ENCODE measurements at places on chromosomes 6 and 20. TPM values are rescaled to one million over a fixed set of nuclear protein-coding genes. Genes with fewer than 3 reads are reported as not detected.

DNA sequence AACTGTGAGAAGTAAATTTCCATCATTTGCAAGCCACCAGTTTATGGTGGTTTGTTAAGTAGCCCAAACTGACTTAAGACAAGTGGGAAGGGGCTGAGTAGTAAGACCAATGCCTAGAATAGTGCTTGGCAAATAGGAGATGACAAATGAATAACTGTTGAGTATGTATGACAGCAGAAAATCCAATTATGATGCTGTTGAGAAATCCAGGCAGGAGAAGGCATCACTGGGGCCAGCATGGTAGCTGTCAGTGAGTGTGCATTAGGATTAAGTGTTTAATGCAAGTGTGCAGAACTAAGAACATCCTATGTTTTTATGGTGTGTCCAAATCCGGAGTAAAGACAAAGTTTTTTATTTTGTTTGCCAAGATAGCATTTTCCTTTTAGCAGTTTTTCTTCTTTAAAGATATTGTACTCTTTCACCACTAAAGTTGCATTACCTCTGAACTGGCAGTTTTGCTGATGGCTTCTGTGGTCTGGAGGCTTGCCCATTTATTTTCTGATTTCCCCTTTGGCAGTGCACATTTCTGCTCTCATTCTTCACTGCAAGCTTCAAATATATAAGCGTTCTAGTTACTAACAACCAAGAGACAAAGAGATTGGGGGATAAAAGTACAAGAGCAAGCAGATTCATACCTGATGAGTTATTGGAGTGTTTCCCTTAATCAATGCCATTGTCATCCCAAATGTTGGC lies 289.7 kb downstream of the KCNQ5 start:
- H3K4me3 ChIP-seq, result no peak overlapping the region
- DNase-seq, result no peak
- H3K36me3 ChIP-seq, result no peaks in the 10 kb centered on the region
- no peaks in the 10 kb centered on the region for H3K27me3 ChIP-seq
- no peaks in the 10 kb centered on the region for H3K4me1 ChIP-seq

GRCh38 chr6:131765081-131765803 lies 42.6 kb upstream of the ENPP1 start:
- DNase-seq, result no peak
- H3K4me1 ChIP-seq, result peaks cover 10% of the 10 kb centered on the region
- H3K27me3 ChIP-seq, result no peaks in the 10 kb centered on the region
- H3K4me3 ChIP-seq, result no peak overlapping the region
- H3K36me3 ChIP-seq, result no peaks in the 10 kb centered on the region
- no peak overlapping the region for H3K27ac ChIP-seq

GRCh38 chr6:42446996-42447395 lies 4.7 kb downstream of the TRERF1 start:
- no peaks in the 10 kb centered on the region for H3K4me1 ChIP-seq
- H3K36me3 ChIP-seq, result no peaks in the 10 kb centered on the region
- no peak overlapping the region for H3K4me3 ChIP-seq
- no peaks in the 10 kb centered on the region for H3K27me3 ChIP-seq
- no peak overlapping the region for H3K27ac ChIP-seq
- no peak for DNase-seq

Gene SYNDIG1
- not detected for total RNA-seq

DNA sequence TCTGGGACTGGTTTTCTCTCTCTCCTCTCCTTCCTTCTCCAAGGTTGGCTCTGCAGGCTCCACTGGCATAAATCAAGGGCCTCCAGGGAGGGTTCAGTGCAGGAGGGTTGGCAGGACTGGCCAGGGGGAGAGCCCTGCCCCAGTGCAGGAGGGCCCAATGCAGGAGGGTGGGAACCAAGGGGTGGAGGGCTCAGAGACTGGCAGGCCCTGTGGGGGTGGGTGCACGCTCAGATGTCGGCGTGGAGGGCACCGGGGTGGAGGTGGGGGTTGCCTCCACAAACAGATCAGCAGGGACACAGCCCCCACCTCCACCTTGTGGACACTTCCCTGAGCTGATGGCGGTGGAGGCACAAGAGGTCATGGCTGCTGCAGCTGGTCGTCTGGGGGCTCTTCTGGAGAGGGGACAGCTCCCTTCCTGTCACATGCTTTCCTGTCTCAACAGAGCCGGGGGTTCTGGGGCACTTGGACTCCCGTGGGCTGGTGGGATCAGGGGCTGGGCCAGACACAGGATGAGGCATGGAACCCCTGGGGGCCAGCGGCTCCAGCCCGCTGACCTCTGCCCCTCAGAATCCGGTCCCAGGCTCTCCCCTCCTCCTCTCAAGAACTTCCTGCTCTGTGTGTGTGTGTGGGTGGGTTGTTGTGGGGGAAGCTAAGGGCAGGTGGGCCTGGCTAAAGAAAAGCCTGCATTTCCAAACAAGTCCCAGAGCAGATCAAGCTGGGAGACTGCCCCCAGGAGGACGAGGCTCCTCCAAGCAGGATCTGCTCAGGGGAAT lies 2.7 kb upstream of the ABHD16B start:
- no peak overlapping the region for H3K27ac ChIP-seq
- no peaks in the 10 kb centered on the region for H3K36me3 ChIP-seq
- peaks cover 5% of the 10 kb centered on the region for H3K4me1 ChIP-seq
- H3K27me3 ChIP-seq, result no peaks in the 10 kb centered on the region

GRCh38 chr6:37021356-37022129 lies 16.1 kb downstream of the FGD2 start:
- no peak for DNase-seq
- no peaks in the 10 kb centered on the region for H3K36me3 ChIP-seq
- no peaks in the 10 kb centered on the region for H3K27me3 ChIP-seq

DNA sequence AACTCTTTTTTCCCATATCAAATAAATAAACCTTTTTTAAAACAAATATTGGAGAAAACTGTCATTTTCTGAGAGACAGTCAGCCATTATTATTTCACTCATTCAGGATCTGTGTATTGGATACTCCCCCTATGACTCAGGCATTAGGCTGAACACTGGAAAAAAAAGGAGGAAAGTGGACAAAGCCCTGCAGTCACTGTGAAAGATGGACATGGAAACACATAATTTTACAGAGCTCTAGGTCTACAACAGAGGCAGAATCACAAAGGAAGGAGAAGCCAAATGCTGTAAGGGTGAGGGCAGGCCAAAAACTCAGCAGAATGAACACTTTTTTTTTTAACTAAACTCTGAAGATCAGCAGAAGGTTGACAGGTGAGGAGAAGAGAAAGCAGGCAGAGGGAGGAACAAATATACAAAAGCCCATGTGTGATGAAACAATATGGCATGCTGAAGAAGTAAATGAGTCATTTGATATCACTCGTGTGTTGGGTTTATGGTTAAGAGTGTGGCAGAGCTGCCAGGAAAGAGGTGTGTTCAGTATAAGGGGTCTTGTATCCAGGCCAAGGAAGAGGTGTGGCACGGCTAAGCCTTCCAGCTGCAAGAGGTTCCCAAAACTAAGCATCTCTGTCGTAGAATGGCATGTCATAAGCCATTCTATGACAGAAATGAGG lies 39.1 kb downstream of the EPB41L2 start:
- no peak overlapping the region for H3K27ac ChIP-seq
- DNase-seq, result no peak
- H3K27me3 ChIP-seq, result no peaks in the 10 kb centered on the region
- H3K4me3 ChIP-seq, result no peak overlapping the region
- H3K4me1 ChIP-seq, result no peaks in the 10 kb centered on the region
- no peaks in the 10 kb centered on the region for H3K36me3 ChIP-seq

GRCh38 chr20:34062570-34063482 lies 49.2 kb downstream of the EIF2S2 start:
- no peaks in the 10 kb centered on the region for H3K4me1 ChIP-seq
- no peaks in the 10 kb centered on the region for H3K27me3 ChIP-seq
- no peak overlapping the region for H3K4me3 ChIP-seq
- no peaks in the 10 kb centered on the region for H3K36me3 ChIP-seq
- H3K27ac ChIP-seq, result no peak overlapping the region
- DNase-seq, result no peak

Gene TCF19
- 0.42 TPM for total RNA-seq

- H3K4me1 ChIP-seq, result no peaks in the 10 kb centered on the region
- no peak overlapping the region for H3K4me3 ChIP-seq
- H3K27me3 ChIP-seq, result no peaks in the 10 kb centered on the region
- no peak for DNase-seq
Measured at GRCh38 chr6:150443621-150444020, 74.8 kb downstream of the IYD start.

- H3K27me3 ChIP-seq, result no peaks in the 10 kb centered on the region
- no peak for DNase-seq
- no peaks in the 10 kb centered on the region for H3K36me3 ChIP-seq
Measured at GRCh38 chr20:46721476-46721875, 12.0 kb downstream of the SLC2A10 start.

Gene NR2E1
- total RNA-seq, result not detected

DNA sequence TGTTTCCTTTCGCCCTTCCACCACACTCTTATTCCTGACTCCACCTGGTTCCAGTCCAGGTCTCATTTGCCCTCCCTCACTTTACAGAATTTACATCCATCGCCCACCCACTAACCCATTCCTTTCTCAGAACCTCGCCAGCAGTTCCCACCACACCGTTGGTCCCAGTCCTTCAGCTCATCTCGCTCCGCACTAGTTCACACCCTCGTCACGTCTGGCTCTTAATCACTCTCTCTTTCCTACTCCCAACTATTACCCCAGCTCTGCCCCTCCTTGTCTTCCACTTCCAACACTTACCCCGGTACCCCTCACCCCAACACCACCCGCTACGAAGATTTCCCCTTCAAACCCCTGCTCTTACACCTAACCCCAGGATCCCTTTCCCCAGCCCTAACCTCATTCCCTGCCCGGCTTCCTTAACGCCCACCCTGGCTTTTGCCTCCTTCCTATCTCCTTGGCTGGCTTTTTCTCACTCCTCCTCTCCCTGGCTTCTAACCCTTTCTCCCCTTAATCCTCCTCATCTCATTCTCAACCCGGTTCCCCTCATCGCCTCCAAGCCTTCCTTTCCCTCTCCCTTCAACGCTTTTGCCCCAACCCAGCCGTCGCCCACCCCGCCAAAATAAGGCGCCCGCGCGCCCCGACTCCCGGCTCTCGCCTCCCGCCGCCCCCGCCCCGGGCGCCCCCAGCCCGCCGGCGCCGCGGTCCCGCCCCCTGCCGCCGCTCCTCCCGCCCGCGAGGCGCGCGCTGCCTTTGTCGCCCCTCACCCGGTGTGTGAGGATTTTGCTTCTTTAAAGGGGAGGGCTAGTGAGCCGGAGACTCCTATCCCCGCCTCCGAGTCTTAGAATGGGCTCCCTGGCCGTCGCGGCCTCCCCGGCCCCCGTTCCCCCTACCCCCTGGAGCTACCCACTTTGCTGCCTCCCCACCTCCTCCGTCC lies 542 bp downstream of the USP49 start:
- H3K36me3 ChIP-seq, result no peaks in the 10 kb centered on the region
- peaks cover 7% of the 10 kb centered on the region for H3K4me1 ChIP-seq
- H3K27ac ChIP-seq, result no peak overlapping the region
- no peaks in the 10 kb centered on the region for H3K27me3 ChIP-seq

Gene HEY2
- 2.3 TPM for total RNA-seq

DNA sequence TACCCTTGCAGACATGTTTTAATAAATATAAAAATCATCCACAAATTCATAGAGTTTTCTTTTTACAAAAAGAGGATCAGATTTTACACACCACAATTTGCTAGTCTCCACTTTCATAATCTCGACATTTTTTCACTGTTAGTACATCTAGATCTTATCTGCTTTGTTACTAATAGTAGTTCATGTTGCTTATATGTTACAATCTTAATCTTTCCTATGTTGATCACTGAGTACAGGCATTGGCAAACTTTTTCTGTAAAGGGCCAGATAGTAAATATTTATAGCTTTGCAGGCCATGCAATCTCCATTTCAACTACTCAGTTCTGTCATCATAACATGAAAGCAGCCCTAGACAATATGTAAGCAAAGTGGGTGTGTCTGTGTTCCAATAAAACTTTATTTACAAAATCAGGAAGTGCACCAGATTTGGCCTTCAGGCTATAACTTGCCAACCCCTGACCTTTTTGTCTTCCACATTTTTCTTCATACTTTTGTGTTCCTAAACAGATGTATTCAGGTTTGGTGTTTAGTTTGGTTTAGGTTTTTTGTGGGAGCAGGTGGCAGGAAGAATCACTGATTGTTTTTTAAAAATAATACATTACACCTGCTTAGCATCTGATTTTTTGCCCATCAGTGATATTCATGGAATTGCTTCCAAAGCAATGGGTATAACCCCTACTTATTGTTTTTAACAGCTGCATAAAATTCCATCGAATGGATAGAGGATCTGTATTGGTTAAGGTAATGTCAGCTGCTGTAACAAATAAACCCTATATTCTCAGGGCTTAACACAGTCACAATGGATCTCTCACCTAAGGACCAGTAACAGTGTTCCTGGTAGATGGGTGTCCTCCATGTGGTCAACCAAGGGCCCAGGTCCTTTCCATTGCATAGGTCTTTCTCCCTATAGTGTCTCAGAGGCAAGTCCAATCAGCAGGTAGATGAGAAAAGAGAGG lies 61.2 kb downstream of the EYA2 start:
- H3K36me3 ChIP-seq, result no peaks in the 10 kb centered on the region
- no peaks in the 10 kb centered on the region for H3K4me1 ChIP-seq
- DNase-seq, result no peak
- H3K27ac ChIP-seq, result no peak overlapping the region

GRCh38 chr6:2947445-2947844 lies 23.9 kb downstream of the SERPINB6 start:
- no peak overlapping the region for H3K27ac ChIP-seq
- H3K27me3 ChIP-seq, result no peaks in the 10 kb centered on the region
- no peak overlapping the region for H3K4me3 ChIP-seq
- peaks cover 2% of the 10 kb centered on the region for H3K4me1 ChIP-seq
- H3K36me3 ChIP-seq, result no peaks in the 10 kb centered on the region

Gene VWA7
- total RNA-seq, result 1.3 TPM

Gene HLA-DQA1
- 10.2 TPM for total RNA-seq

DNA sequence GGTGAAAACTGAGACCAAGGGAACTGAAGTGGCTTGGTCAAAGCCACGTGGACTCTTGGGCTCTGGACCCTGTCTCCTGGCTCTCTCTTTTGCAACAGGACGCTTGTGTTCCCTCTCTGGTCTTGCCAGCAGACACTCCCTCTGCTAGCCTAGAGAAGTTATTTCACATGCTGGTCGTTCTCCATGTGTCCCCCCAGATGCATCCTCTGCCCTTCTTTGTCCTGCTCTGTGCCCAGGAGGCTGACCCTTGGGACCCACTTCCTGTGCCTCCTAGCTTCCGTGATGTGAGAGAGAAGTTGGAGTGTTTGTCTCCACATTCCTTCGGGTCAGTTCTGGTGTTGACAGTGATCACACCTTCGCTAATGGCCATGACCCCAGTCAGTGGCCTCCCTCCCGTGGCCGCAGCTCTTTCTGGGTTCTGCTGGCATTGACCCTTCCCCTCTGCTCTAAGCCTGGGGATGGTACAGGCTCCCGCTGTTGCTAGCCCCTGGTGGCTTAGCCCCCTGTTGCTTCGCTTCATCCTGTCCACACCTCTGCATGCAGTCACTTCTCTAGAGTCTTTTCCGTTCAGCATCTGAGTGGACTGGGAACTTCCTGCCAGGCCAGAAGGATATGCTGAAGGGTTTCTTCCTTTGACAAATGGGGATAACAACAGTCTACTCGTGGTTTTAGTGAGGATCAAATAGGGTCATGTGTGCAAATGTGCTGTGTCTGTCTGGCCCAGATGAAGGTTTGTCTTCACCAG lies 70.1 kb upstream of the BMP2 start:
- H3K27ac ChIP-seq, result no peak overlapping the region
- H3K36me3 ChIP-seq, result no peaks in the 10 kb centered on the region
- no peak for DNase-seq
- no peak overlapping the region for H3K4me3 ChIP-seq
- peaks cover 25% of the 10 kb centered on the region for H3K4me1 ChIP-seq
